Pulmonary artery endothelial cell (primary cell): ENCODE measurements at places on chromosomes 11 and 22. TPM values are rescaled to one million over a fixed set of nuclear protein-coding genes. Genes with fewer than 3 reads are reported as not detected.

NAV2 gene
- 9.5 and 15.2 TPM in 2 replicates for total RNA-seq

- no peak for DNase-seq
Observed at GRCh38 chr11:70360211-70360610, 38.1 kb upstream of the CTTN start.

GRCh38 chr11:19393941-19394340 lies 153.2 kb upstream of the E2F8 start:
- no peak for DNase-seq

TYR gene
- not detected in 2 replicates for total RNA-seq

DNA sequence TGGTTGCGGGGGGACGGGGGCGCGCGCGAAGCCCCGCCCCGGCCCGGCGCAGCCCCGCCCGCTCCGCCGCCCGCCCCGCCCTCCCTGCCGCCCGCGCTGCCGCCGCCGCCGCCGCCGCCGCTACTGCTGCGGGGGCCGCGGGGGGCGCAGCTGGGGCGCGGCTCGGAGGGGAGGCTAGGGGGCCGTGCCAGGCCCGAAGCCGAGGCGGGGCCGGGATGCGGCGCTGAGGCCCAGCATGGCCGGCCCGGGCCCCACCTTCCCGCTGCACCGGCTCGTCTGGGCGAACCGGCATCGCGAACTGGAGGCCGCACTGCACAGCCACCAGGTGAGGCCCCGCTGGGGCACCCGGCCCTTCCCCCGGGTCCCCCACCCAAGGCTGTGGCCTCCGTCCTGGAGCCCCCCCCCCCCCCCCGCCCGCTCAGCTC lies at the start of gene ANKRD13D:
Gene ANKRD13D, plus strand, starts transcription at position 78 of the 425 bp plus-strand sequence. Its CDS starts 158 bp downstream, at position 236.
- no peak for DNase-seq

MGAT3 gene
- total RNA-seq: not detected in 2 replicates
